Glutamatergic neuron (in vitro differentiated cells): ENCODE measurements at places on chromosomes 2 and 18.

- no peak for DNase-seq
Observed at GRCh38 chr2:134395779-134396178, 141.9 kb downstream of the MGAT5 start.

DNA sequence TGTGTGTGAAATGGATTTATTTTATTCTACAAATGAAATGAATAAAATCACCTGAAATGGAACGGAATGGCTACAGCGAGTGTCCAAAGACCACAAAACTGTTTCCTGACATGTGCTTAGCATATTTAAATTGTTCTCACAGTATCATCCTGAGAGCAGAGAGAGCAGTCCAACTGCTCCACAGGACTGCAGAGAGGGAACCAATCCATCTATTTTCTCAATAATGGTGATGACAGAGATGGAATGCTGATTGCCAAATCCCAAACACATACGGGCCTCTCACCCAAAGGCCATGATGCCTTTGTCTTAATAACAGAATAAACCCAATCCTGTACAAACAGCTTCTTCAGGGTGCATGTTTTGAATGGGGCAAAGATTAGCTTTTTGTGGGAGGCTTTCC, 41.1 kb downstream of the STAT1 start:
- no peak for DNase-seq

DNA sequence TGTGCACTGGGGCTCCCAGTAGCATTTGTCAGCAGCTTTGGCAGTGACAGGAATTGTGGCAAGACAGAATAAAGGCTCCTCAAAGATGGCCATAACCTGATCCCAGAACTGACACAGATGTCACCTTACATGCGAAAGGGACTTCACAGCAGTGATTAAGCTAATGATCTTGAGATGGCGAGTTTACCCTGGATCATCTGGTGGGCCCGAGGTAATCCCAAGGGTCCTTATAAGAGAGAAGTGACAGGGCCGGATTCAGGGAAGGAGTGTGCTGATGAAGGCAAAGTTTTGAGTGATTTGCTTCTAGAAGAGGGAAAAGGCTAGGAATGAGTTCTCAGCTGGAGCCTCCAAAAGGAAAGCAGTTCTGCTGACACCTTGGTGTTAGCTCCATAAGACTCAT, 333.9 kb downstream of the LPIN1 start:
- DNase-seq: no peak

- DNase-seq: no peak
Observed at GRCh38 chr2:190202604-190203003, 117.0 kb downstream of the HIBCH start.

DNA sequence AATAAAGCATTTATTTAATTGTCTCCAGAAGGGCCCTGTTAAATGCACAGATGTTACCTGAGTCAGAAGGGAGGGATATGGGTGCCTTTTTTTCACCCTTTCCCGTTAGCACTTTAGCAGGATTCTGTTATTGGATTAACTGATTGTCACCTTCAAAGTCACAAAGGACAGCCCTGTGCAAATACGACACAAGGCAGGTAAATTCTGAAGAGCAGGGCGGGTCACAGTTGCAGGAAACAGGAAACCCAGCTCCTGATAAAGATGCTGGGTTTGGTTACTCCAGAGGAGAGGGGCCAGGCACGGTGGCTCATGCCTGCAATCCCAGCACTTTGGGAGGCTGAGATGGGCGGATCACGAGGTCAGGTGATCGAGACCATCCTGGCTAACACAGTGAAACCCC, 11.4 kb upstream of the PKDCC start:
- DNase-seq: no peak

- no peak for DNase-seq
Observed at GRCh38 chr2:239894276-239894675, 130.9 kb downstream of the NDUFA10 start.

- DNase-seq: no peak
Observed at GRCh38 chr2:42874949-42875801, 82.8 kb upstream of the HAAO start.

- no peak for DNase-seq
Observed at GRCh38 chr18:44682201-44682870, 1.6 kb downstream of the SETBP1 start.

GRCh38 chr2:106011380-106011779, 182.7 kb downstream of the UXS1 start:
- DNase-seq: no peak

DNA sequence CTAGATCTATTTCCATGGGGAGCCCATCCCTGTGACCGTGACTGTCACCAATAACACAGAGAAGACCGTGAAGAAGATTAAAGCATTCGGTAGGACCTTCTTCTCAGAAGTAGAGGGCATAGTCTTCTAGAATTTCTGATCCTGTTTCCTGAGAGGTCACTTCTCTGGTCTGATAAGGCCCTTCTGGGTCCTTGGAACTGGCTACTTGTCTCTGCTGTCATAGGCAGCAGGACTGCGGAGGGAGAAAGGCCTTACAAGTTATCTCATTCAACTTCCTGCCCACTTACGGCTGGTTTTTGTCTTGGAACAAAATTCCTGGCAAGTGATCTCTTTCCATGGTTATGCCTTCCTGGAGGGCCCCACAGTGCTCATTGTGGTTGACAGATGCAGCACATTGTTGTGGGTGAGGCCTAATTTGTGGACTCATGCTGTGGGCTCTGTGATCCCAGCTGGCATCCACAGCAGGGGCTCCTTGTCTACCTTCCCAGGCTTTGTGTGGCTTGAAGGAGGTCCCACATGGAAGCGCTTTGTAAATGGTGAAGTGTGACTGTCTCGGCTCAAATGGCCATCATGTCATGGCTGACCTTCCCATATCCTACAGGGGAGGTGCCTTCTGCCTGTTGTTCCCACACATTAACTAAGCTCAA, 22.0 kb downstream of the SAG start:
- no peak for DNase-seq

GRCh38 chr2:105488285-105488684, 89.4 kb upstream of the FHL2 start:
- DNase-seq: no peak

DNA sequence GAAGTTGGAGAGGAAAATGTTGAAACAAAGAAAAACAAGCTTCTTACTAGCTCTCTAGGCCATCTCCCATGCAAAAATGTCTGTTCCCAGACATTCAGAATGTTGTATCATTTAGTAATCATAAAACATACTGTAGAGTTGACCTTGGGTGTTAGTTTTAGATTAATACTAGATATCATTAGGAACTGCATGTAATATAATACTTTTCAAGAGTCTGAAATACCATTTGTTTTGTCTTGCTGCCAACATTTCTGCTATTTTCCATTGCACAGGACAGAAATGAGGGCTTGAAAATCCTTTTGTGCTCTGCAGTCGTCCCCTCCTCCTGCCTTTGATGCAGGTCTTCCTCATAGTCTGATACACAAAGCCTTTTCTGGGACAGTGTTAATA, 89.5 kb upstream of the RBMS1 start:
- DNase-seq: no peak

GRCh38 chr2:102321941-102322719, 10.8 kb downstream of the IL1RL1 start:
- DNase-seq: no peak

GRCh38 chr2:225276207-225276606, 123.3 kb upstream of the NYAP2 start:
- no peak for DNase-seq

GRCh38 chr2:224734949-224735348, 18.8 kb upstream of the CCDC195 start:
- no peak for DNase-seq

- DNase-seq: no peak
Observed at GRCh38 chr2:212480447-212480846, 58.2 kb downstream of the ERBB4 start.

- no peak for DNase-seq
Observed at GRCh38 chr2:73177645-73178255, 24.6 kb upstream of the NOTO start.

DNA sequence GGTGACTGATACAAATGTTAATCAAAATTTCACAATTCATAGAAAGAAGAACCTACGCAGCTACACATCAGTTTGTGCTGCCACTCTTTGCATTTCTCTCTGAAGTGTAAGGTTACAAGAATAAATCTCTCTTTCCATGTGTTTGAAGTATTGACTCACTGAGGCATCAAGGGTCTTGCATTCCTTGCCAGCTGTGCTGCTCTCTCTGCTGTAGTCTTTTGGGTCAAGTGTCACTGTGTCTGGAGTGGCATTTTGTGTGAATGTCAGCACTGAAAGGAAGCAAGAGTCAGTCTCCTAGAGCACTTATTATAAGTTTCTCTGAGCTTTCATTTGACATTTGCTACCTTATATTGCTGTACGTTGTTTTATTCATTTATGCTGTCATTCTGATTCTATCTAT, 1696.1 kb upstream of the LRRTM1 start:
- no peak for DNase-seq

DNA sequence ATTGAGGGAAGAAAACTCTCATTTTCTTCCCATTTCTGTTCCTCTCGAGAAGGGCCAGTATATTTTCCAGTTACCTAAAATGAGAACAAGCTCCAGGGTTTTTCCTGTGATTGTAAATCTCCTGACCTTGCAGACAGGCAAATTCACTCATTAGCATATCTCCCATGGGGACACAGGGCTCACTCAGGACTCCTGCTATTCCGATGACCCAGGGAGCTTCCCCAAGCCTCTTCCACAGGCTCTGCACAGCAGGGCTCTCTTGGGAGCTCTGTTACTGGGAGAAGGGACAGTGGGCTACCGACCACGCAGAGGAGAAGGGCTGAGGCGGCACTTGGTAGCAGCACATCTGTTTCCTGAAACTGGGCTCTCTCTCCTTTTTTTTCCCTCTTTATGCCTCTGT, 135.2 kb upstream of the CAPN13 start:
- no peak for DNase-seq

DNA sequence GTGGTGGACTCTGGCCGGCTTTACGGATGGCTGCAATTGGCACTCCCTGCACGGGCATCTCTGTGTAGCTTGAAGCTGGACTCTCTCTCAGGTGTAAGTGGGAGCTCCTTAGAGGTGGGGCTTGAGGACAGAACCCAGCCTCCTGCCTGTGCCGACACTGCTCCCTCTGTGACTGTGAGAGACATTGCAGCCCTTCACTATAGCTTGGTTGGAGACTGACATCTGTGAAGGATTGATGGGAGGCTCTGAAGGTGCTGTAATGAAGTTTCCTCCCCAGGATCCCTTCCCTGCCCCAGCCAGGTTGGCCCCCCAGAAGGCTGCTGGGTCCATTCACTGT, 166.7 kb downstream of the SH3RF3 start:
- DNase-seq: no peak

DNA sequence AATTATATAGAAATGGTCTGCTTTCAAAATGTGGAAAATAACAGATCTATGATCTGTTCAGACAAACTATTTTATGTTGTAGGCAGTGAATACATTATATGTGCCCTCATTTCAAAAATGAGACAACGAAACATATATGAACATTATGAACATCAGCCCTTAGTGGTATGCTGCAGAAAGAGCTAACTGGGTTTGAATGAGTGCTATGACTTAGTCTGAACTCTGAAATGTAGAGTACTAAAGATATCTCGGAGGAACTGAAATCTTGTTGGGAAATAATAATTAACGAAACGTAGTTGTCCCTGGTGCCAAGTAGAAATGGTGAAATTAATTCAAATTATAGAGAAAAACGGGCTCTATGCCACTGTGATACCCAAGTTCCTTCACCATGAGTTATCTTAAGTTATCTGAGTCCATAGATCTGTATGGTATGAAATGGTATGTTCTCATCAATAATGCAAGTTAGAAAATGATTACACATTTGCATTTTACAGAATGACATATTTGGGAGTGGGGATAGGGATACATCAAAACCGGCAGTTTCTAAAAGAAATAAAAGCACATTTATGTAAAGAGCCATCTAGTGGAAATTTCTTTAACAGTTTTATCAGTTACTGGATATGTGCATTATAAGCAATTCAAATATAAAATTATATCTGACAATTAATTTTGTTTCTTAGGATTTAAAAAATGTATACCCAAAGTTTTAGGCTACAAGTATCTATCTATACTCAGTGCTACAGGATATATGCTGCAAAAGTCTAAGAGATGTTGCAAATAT, 26.7 kb downstream of the STARD6 start:
- no peak for DNase-seq

DNA sequence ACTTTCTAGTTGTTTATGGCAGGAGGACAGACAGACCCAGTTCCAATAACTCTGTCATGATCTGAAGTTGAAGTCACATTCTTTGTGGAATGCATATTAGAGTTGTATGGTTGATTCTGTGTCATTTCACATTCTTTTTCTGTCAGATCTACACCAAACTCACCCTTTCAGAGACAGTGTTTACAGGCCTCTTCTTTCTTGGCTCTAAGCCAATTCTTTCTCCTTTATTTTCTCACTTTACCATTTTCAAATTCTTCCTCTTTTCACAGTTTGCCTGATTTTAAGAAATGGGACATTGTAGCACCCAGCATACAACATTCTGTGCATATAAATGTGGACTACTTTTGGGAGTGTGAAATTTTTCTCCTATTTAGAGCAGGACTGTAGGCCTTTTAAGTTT, 103.7 kb downstream of the CCDC85A start:
- DNase-seq: no peak

DNA sequence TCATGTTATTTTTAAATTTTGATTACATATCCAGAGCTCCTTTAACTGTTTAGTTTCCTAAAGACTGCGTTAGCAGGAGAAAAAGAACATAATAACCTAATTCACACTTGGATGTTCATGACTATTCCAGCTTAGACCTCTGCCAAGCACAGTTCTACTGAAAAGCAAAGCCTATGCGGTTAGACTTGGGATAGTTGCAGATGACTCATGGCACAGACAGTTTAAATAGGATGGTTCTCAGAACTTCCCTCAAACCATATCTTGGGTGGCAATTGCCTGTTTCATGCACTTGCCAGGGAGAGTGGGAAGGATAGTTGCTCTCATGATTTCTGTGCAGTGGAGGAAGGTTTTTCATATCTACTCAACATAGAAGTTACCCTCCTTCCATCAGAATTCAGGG, 149.7 kb upstream of the KLHL29 start:
- DNase-seq: no peak

- DNase-seq: no peak
Observed at GRCh38 chr2:197378086-197378485, 56.7 kb downstream of the SF3B1 start.

DNA sequence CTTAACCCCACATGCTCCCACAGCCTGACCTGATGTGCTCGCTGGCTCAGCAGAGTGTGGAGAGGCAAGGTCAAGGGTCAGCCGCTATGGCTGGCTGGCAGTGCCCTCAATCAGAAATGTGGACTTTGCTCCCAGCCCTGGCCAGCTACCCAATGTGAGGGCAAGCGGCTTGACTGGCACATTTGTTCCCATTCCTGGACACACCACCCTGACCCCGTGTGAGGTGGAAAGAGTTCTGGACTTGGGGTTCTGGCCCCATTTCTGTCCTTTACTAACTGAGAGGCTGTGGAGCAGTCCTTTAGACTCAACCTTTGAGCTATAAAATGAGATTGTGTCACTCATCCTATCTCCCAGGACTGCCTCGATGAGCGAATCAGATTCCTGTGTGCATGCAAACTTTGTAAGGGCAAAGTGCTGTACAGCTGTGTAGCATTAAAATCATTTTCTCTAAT, 9.1 kb downstream of the THNSL2 start:
- DNase-seq: no peak

- DNase-seq: no peak
Observed at GRCh38 chr18:11871501-11871900, 20.3 kb downstream of the CHMP1B start.

- DNase-seq: no peak
Observed at GRCh38 chr2:127625572-127625951, 20.4 kb upstream of the GPR17 start.
